ENCODE measurements at places on chromosomes 2 and 18. TPM values are rescaled to one million over a fixed set of nuclear protein-coding genes. Genes with fewer than 3 reads are reported as not detected.
A peak's percentile ranks its signal among the peaks of the same experiment; 100 is the strongest.

Gene CFAP65
- total RNA-seq = not detected

Gene SCYGR4
- not detected for total RNA-seq

Gene RSAD2
- 6.3 TPM for total RNA-seq

Gene EVX2
- not detected for total RNA-seq

Gene SERPINB12
- total RNA-seq = not detected

Gene DSG2
- total RNA-seq = 4.8 TPM

Gene PRKAG3
- total RNA-seq = not detected

Gene KIAA2012
- not detected for total RNA-seq

Gene STARD6
- not detected for total RNA-seq

Gene IL36A
- total RNA-seq = not detected

Gene CENPA
- 3.3 TPM for total RNA-seq

Gene NCL
- 119 TPM for total RNA-seq

Gene GALNT13
- under 0.01 TPM for total RNA-seq

Gene KCNJ13
- total RNA-seq = not detected

Gene SFT2D3
- total RNA-seq = 13.6 TPM

- H3K27ac ChIP-seq = no peak overlapping the region
- no peak for DNase-seq
- H3K27me3 ChIP-seq = no peaks in the 10 kb centered on the region
- no peaks in the 10 kb centered on the region for H3K36me3 ChIP-seq
These were observed 66.9 kb downstream of the CDH20 start for GRCh38 chr18:61400016-61400635.

- peak; percentile 31 for DNase-seq
- no peak overlapping the region for H3K4me3 ChIP-seq
- no peaks in the 10 kb centered on the region for H3K27me3 ChIP-seq
- peak overlapping the region; percentile 37 for H3K27ac ChIP-seq
- H3K4me1 ChIP-seq = peaks cover 25% of the 10 kb centered on the region
These were observed 61.3 kb upstream of the PGAP1 start for GRCh38 chr2:196987649-196988364.

DNA sequence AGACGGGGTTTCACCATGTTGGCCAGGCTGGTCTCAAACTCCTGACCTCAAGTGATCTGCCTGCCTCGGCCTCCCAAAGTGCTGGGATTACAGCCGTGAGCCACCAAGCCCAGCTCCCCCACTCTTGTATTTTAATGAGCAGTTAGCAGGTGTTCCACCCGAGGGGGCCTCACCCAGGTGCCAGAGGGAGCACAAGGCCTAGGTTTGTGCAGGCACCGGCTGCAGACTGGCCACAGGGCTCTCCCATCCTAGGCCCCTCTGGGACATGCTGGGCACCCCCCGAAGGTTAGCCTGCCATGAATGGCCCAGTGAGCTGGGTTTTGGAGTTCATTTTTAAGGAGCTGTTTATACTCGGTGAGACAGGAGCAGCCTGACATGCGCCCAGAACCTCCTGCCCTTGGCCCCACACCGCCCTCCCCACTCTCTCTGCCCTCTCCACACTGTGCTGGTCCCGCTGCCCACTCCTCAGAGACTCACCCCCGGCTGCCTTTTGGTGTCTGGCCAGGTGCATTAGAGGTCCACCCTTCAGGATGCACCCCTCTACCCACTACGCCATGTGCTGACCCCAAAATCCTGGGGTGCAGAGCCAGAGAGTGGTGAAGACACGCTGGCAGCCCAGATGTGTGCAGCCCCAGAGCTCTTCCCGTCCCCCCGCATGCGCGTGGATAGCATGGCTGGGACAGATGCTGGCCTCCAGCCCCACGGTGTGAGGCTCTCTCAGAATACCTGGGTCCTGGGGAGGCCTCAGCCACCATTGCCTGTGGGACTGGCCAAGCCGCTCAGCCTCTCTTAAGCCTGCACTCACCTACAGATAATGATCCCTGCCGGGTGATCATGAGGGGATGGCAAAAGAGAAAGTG is 11.2 kb upstream of the KLF11 start:
- no peaks in the 10 kb centered on the region for H3K27me3 ChIP-seq
- peaks cover 30% of the 10 kb centered on the region for H3K4me1 ChIP-seq
- DNase-seq = no peak
- H3K4me3 ChIP-seq = no peak overlapping the region
- no peaks in the 10 kb centered on the region for H3K36me3 ChIP-seq

DNA sequence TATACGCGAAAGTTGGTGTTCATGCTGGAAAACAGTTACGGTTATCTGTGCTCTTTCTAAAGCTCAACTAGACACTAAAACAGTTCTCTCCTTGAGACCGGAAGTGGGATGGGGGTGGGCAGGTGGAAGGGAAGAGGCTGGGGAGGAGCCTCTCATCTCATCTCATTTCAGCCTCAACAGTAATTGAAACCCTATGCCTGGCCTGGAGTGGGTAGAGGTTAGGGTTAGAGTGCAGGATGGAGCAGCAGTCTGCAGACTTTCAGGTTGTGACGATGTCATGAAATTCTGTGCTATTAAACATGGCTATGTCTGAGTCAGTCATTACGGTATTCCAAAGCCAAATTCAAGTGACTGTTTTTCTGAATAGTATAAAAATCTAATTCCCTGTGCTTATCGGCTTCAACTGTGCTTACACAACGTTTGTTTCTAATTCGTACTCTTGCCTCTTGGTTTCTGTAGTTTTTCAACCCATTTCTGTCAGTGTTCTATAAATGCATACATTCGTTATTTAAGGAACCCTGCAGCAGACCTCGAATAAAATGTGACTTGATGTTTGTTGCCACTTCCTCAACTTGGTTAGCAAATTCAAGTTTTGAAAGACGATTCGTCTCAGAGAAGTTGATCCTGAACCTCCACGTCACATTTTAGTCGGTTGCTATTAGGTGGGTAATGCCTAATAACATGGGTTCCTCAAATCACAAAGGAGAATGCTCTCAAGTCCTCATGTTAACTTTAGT is 75.8 kb upstream of the TCF7L1 start:
- no peaks in the 10 kb centered on the region for H3K36me3 ChIP-seq
- no peak overlapping the region for H3K4me3 ChIP-seq
- H3K27ac ChIP-seq = no peak overlapping the region
- DNase-seq = no peak
- H3K27me3 ChIP-seq = no peaks in the 10 kb centered on the region

- no peak overlapping the region for H3K4me3 ChIP-seq
- H3K27me3 ChIP-seq = no peaks in the 10 kb centered on the region
- H3K36me3 ChIP-seq = no peaks in the 10 kb centered on the region
- no peaks in the 10 kb centered on the region for H3K4me1 ChIP-seq
- no peak overlapping the region for H3K27ac ChIP-seq
These were observed 16.6 kb upstream of the RPE start for GRCh38 chr2:209985874-209986273.

- H3K36me3 ChIP-seq = no peaks in the 10 kb centered on the region
- no peak for DNase-seq
- H3K4me3 ChIP-seq = no peak overlapping the region
These were observed 38.6 kb downstream of the ACOXL start for GRCh38 chr2:110770959-110771431.

GRCh38 chr2:82913566-82913965 is 1545.5 kb downstream of the SUCLG1 start:
- no peaks in the 10 kb centered on the region for H3K36me3 ChIP-seq
- H3K4me3 ChIP-seq = no peak overlapping the region
- no peaks in the 10 kb centered on the region for H3K4me1 ChIP-seq
- no peak overlapping the region for H3K27ac ChIP-seq
- DNase-seq = no peak
- H3K27me3 ChIP-seq = no peaks in the 10 kb centered on the region

GRCh38 chr2:229380101-229380625 is 109.1 kb upstream of the PID1 start:
- no peaks in the 10 kb centered on the region for H3K27me3 ChIP-seq
- no peaks in the 10 kb centered on the region for H3K4me1 ChIP-seq
- no peaks in the 10 kb centered on the region for H3K36me3 ChIP-seq
- H3K27ac ChIP-seq = no peak overlapping the region
- no peak overlapping the region for H3K4me3 ChIP-seq

DNA sequence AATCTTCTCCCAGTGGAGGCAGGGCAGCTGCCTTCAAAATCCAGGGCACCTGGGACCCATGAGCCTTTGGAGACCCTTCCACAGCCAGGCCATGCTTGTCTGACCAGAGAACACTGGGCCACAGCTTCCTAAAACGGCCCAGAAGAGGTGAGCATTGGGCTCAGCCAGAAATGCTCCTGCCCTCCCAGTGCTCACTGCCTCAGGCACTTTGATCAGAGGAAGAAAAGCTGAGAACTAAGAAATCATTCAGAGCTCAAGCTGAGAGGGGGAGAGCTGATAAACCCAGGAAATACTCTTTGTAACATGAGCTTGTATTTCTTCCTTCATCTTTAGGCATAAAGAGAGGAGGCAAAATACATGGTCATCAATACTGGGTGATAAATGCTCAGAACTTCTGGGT is 365.5 kb upstream of the KLHL29 start:
- H3K27me3 ChIP-seq = no peaks in the 10 kb centered on the region
- H3K4me3 ChIP-seq = no peak overlapping the region
- no peaks in the 10 kb centered on the region for H3K4me1 ChIP-seq

GRCh38 chr2:17101596-17101995 is 416.6 kb downstream of the RAD51AP2 start:
- no peaks in the 10 kb centered on the region for H3K4me1 ChIP-seq
- H3K36me3 ChIP-seq = no peaks in the 10 kb centered on the region
- H3K4me3 ChIP-seq = no peak overlapping the region

GRCh38 chr2:157185476-157186227 is 71.9 kb upstream of the GALNT5 start:
- H3K4me3 ChIP-seq = no peak overlapping the region
- no peaks in the 10 kb centered on the region for H3K36me3 ChIP-seq
- no peaks in the 10 kb centered on the region for H3K4me1 ChIP-seq
- no peaks in the 10 kb centered on the region for H3K27me3 ChIP-seq
- H3K27ac ChIP-seq = no peak overlapping the region

GRCh38 chr18:12287131-12287681 is 20.8 kb upstream of the TUBB6 start:
- DNase-seq = no peak
- H3K27ac ChIP-seq = peak overlapping the region; percentile 74
- H3K36me3 ChIP-seq = no peaks in the 10 kb centered on the region
- H3K4me1 ChIP-seq = peaks cover 7% of the 10 kb centered on the region
- H3K4me3 ChIP-seq = peak overlapping the region; percentile 31

- no peaks in the 10 kb centered on the region for H3K36me3 ChIP-seq
- no peak overlapping the region for H3K27ac ChIP-seq
These were observed 354.2 kb downstream of the ZEB2 start for GRCh38 chr2:144165599-144166250.

- no peak for DNase-seq
- no peak overlapping the region for H3K27ac ChIP-seq
- H3K4me3 ChIP-seq = no peak overlapping the region
These were observed 332.0 kb downstream of the ZNF521 start for GRCh38 chr18:25019931-25020330.

DNA sequence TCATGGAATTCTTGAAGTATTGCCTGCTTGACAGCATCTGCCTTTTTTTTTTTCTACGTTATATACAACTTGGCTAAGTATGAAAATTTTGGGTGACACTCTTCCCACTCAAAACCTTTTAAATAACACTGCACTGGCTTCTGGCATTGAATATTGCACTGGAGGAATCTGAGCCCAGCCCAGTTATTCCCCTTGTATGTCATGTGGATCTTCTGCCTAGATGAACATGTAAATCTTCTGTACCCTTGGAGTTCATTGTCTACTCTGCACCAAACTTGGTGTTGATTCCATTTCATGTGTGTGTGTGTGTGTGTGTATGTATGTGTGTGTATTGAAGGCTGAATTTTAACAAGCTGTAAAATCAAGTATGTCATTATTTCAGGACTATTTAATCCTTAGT is 59.4 kb downstream of the NAPG start:
- no peaks in the 10 kb centered on the region for H3K36me3 ChIP-seq
- H3K4me1 ChIP-seq = no peaks in the 10 kb centered on the region
- no peaks in the 10 kb centered on the region for H3K27me3 ChIP-seq
- no peak overlapping the region for H3K27ac ChIP-seq
- DNase-seq = no peak

DNA sequence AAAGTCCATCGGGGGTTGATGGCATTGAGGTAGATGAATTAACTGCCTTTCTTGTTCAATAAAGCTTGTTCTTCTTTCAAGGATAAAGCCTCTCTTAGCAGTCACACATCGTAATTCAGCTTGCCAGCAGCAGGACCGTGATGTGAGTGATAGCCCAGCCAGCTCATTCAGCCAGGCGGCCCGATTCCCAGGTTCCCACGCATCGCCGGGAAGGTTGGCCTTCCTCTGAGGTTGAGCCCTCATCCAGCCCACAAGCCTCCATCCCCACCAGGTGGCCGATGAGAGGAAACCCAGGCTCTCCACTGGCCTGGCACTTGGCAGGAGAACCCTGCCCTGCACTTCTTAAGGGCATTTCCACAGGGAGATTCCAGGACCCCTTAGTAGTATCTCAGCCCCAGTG is 4.7 kb downstream of the AGAP1 start:
- H3K36me3 ChIP-seq = no peaks in the 10 kb centered on the region
- no peak overlapping the region for H3K4me3 ChIP-seq
- H3K27me3 ChIP-seq = no peaks in the 10 kb centered on the region
- peaks cover 15% of the 10 kb centered on the region for H3K4me1 ChIP-seq
- no peak for DNase-seq

- H3K36me3 ChIP-seq = peaks cover 5% of the 10 kb centered on the region
- no peak overlapping the region for H3K27ac ChIP-seq
- H3K27me3 ChIP-seq = peaks cover 88% of the 10 kb centered on the region
- peaks cover 3% of the 10 kb centered on the region for H3K4me1 ChIP-seq
- DNase-seq = no peak
These were observed 7.6 kb upstream of the ONECUT2 start for GRCh38 chr18:57427429-57428201.

GRCh38 chr2:108082978-108083377 is 96.7 kb downstream of the SLC5A7 start:
- DNase-seq = no peak
- no peaks in the 10 kb centered on the region for H3K4me1 ChIP-seq
- H3K4me3 ChIP-seq = no peak overlapping the region
- H3K27me3 ChIP-seq = no peaks in the 10 kb centered on the region
- H3K36me3 ChIP-seq = no peaks in the 10 kb centered on the region

GRCh38 chr2:97005353-97005752 is 19.0 kb upstream of the FAM178B start:
- H3K4me3 ChIP-seq = no peak overlapping the region
- no peak for DNase-seq
- no peak overlapping the region for H3K27ac ChIP-seq
